ENCODE measurements at places on chromosomes 13 and 19.

DNA sequence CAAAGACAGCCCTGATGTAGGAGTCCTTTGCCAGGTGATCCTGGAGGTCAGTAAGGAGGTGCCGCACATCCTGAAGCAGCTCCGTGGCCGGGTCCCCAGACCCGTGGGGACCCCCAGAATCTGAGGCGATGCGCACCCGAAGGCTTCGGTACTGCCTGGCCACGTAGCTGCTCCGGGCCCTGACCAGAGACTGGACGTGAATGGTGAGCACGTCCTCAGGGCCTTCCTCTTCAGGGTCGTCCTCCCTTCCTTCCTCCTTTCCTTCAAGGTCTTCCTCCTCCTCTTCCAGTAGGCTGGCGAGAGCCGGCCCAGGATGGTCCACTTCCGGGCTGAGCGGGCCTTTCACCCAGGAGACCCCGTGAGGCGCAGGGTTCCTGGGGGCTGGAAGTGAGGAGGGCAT, 7.5 kb downstream of the RINL start:
- DNase-seq, result no peak

GRCh38 chr19:30602661-30603350, 230.6 kb downstream of the ZNF536 start:
- DNase-seq, result peak; percentile 88

- no peak for DNase-seq
Observed at GRCh38 chr19:30955112-30956104, 393.8 kb downstream of the TSHZ3 start.

GRCh38 chr19:49546825-49547565, 19.2 kb downstream of the RCN3 start:
- DNase-seq, result peak; percentile 70

GRCh38 chr13:41939398-41939797, 21.5 kb downstream of the VWA8 start:
- DNase-seq, result no peak

DNA sequence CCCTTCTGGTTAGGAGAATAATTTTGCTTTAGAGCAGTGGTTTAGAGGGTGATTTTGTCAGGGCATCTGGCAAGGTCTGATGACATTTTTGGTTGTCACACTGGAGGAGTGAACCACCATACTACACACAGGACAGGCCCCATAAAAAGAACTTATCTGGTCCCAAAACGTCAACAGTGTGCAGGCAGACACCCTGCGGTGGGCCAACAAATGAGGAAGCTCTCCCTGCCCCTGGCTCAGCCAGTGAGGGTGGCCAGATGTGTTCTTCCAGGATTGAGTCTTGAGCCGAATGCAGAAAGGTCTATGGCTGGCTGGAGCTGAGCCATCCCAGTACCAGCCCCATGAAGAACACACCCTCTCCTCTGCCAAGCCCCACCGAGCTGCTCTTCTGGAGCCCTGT, 149.2 kb downstream of the MIPEP start:
- no peak for DNase-seq

DNA sequence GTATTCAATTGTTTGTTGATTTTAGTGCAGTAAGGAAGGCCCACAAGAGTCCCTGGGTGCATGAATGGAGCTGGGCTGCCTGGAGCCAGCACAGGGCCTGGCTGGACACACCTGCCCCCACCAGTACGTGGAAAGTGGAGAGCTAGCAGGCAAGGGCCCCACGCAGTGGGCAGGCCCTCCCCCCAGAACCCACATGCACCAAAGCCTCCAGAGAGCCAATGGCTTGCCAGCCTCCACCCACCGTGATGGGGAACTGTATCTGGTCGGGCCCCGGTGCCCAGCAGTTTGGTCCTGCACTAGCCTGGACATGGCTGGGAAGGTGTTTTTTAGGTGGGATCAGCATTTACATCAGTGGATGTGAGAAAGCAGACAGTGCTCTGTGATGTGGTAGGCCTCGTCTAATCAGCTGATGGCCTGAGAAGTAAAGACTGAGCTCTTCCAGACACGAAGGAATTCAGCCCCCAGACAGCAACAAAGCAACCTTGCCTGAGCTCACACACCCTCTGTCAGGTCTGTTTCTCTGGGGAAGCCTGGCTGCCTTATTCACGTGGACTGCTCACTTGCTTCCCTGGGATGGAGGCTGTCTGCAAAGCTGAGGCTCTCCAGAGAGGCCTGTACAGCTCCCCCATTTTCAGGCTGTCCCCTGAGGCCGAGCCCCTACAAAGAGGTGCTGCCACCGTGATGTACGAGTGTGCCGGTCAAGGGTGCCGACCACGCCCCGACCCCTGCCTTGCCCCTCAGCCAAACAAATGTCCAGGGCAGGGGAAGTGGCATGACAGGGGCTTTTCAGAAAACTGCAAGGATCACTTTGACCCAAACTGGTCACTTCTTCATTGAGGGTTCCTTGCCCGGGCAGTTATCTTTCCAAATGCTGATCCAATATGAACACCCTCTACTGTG, 27.5 kb downstream of the RAB20 start:
- DNase-seq, result no peak

- no peak for DNase-seq
Observed at GRCh38 chr13:112225429-112226090, 150.6 kb upstream of the SPACA7 start.

DNA sequence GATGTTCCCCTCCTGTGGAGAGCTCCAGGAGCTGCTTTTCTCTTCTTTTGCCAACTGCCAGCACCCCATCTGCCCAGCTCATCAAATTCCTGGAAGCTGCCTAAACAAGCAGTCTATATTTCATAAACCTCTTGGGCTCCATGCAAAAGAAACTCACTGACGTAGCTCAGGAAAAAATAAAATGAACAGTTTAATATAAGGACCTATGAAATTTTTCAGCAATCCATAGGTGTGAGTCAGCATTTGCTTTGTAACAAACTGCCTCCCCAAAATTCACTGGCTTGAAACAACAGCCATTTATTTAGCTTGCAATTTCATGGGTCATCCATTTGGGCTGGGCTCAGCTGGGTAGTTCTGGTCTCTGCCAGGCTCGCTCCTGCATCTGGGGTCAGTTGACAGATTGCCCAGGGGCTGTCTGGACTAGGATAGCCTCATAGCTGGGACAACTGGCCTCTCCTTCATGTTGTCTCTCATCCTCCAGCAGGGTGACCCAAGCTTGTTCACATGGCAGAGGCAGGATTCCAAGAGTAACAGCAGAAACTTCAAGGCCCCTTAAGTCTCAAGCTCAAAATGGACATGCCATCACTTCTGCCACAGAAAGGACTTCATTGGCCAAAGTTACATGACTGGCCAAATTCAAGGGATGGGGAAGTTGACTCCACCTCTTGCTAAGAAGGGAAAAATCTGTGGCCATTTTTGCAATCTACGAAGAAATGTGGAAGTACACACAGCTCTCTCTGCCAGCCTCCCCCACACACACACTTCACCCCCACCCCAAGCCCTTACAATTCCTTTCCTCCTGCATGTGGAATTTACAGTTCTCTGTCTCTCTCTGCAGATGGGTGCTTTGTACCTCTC, 7.9 kb upstream of the PVR start:
- DNase-seq, result no peak

- no peak for DNase-seq
Observed at GRCh38 chr19:13817018-13817614, 21.9 kb downstream of the ZSWIM4 start.

DNA sequence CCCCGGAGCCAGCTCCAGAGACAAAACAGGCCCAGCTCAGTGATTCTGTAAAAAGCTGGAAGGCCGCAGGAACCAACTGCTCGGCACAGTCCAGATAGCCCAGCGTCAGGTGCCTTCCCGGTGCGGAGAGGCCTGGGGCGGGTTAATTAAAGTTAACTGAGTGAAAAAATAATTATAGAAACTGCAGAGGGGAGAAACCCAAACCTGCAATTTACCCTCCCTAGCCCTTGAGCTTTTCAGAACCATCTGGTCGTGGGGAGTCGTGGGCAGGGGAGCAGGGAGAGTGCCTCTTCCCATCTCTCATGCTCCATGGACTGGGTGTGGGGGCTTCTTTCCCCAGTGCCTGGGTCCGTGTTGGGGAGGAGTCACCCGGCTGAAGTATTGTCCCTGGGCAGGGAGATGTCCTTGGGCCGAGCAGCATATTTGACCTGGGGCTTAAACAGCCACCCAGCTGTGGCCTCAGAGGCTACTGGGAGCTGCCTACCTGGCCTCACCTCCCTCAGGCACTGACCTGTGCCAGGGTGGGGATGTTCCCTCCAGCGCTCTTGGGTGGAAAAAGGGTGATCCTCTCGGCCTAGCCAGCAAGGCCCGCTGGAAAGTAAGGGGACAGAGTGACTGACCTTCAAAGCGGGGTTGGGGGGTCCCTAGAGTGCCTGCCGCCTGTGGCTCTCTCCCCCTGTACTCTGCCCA, 65.9 kb downstream of the CHST8 start:
- no peak for DNase-seq

- peak; percentile 96 for DNase-seq
Observed at GRCh38 chr19:35342430-35342829, 5.3 kb upstream of the FFAR1 start.

DNA sequence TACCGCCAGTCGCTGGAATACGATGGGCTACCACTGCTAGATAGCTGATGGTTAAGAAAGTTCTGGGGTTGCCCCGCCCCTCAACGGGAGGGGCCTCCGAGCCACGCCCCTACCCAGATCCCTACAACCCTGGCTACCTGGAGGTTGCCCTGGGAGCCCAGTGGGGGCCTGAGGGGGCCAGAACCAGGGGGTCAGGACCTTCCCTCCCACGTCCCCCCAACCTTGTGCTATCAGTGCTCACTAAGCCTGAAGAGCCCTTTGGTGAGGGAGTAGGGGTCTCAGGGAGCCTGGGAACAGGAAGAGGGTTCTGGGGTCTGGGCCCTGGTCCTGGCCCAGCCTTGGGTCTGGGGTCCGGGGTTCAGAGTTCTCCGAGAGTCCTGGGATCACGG, 8.9 kb downstream of the OCEL1 start:
- peak; percentile 71 for DNase-seq

DNA sequence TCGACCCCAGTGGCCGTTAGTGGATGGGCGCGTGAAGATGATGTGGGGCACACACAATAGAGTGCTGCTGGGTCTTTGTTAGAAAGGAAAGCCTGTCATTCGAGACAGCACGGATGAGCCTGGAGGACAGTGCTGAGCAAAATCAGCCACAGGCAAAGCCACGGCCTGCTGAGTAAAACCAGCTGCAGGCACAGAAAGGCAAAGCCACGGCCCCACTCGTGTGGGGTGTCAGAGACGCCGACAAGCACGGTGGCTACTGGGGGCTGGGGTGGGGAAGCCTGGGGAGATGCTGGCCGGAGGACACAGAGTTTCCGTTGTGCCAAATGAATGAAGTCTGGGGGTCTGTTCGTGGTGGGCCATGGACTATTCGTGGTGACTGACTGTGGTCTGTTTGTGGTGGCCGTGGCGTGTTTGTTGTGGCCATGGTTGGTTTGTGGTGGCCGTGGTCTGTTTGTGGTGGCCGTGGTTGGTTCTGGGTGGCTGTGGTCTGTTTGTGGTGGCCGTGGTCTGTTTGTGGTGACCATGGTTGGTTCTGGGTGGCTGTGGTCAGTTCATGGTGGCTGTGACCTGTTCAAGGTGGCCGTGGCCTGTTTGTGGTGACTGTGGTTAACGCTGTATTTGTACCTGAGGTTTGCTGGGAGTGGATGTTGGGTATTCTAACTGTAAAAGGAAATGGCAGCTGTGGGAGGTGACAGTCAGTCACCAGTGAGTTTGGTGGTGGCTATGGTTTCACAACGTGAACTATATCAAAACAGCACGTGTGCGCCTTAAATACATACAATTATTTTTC, 36.3 kb downstream of the MCF2L start:
- no peak for DNase-seq

GRCh38 chr13:84649853-84650252, 767.6 kb upstream of the SLITRK1 start:
- DNase-seq, result no peak

- DNase-seq, result no peak
Observed at GRCh38 chr13:45055198-45055901, 65.0 kb upstream of the GTF2F2 start.

- DNase-seq, result peak; percentile 97
Observed at GRCh38 chr19:11924886-11925650, at the start of gene ZNF700. Gene ZNF700, plus strand, starts transcription at chr19:11925107. Its CDS starts 104 bp downstream, at chr19:11925211.

DNA sequence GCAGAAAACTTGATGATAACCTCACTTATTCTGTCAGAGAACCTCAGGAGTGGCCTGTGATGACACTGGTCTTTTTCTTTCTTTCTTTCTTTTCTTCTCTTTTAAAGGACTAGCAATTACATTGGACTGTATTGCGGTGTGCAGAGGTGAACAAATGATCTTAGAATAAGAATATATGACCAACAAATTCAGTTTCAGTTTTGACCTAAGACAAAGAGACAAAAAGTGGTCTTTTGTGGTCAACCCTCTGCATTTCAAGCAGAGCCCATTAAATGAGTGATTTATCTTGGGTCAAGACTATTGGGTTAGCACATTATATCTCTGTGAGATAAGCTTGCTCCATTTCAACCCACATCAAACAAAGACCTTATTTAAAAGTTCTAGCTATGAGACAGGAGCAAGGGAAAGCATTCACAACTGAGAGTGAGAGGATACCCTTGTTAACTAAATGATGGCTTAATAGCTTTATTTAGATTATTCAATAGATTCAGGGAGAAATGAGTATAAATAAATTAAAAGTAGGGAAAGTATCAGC, 644.4 kb downstream of the PCDH9 start:
- no peak for DNase-seq

DNA sequence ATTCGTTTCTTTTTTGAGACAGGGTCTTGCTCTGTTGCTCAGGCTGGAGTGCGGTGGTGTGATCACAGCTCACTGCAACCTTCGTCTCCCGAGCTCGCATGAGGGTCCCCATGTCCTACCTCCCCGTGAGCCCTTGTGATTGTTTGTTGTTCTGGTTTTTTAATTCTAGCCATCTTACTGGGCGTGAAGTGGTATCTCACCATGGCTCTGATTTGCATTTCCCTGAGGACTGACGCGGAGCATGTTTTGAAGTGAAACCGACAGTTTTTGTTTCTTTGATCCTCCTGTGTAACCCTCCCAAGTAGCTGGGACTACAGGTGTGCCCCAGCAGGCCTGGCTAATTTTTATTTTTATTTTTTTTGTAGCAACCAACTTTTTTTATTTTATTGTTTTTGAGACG, 21.7 kb downstream of the GNG7 start:
- DNase-seq, result no peak

- no peak for DNase-seq
Observed at GRCh38 chr13:49219647-49220035, 497 bp upstream of the MLNR start.

DNA sequence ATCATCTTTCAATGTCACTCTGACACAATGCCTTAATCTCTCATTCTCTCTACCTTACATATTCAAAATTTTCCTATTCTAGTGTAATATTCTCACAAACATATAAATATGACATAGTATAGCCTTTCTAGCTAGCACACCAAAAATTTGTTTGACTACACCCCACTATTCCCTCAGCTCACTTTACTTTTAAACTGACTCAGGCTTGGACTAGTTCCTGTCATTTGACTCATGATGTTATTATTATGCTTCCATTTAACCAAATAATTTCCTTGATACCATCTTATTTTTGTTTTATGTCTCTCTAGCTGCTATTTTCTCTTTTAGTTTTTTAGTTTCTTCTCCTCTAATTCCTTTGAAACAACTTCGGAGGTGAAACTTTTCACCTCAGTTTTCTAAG, 1745.6 kb upstream of the PCDH20 start:
- no peak for DNase-seq

DNA sequence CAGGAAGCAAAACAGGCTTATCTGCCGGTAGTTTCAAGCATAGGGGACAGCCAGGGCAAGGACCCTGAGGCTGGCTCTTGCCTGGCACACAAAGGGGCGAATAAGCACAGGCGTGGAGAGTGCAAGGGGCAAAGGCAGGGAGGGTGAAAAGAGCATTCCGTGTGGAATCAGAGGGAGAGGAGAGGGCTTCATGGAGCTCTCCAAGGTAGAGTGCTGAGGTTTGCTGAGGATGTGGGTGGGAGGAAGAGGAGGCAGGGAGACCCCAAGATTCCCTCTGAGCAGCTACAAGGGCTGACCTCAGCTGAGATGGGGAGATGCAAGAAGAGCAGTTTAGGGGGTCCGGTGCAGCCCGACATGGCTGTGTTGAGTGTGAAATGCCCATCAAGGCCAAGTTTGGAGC, 36.5 kb upstream of the ZNRF4 start:
- no peak for DNase-seq
